Large intestine (tissue), 12 donors: ENCODE measurements at places on chromosomes 5 and 9.

DNA sequence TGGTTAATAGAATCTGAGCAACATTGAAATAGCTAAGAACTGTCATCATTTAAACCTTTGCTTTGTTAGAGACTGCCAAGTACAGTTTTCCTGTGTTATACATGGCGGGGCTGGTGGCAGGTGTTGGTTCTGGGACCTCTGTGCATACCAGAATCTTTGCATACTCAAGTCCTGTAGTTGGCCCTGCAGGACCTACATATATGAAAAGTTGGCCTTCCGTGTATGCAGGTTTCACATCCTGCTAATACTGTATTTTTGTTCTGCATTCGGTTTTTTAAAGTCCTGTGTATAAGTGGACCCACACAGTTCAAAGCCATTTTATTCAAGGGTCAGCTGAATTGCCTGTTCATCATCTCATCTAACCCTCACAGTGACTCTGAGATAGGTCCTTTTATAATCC, 36.4 kb downstream of the LARP1 start:
- no peak for DNase-seq

DNA sequence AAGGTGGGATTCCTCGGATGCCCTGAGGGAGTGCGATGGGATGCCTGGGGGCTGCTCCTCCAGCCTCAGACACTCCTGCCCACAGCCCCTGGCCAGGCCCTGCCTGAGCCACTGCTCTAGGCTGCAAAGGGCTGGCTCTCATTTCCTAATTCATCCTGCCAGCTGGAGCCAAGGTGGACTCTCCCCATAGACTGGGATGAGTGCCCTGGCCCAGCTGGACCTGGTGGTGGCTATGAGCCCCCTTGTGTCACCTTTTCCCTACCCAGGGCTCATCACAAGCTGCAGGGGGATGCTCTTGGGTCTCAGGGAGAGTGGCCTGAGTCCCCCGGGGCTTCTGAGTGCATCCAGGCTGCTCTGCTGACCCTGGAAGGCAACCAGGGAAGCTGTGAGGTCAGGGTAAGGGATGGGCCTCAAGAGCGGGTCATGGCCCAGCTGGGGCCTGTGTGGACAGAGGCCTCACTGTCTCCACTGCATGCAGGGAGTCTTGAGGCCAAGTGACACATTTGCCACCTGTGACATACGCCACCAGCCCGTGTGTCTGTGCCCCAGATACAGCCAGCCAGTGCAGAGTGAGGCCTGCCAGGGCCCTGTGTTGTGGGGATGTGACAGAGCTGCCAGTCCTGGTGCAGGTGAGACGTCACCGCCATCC, 102.7 kb upstream of the IER5L start:
- DNase-seq: no peak

DNA sequence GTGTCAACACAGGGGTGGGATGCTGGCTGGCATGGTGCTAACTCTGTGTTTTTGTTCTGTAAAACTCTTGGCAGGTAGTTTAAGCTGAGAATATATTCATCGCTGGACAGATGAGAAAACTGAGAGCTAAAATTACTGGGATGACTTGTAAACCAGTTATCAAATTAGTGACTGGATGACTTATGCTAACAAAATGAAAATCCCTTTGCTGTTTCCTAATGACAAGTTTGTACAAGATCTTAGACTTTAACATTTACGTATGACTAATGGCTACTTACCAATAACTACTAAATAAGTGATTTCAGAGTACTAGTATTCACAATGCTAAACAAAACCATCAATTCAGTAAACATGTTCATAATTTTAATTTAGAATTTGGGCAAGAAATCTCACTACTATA, 854.8 kb upstream of the ARRDC3 start:
- no peak for DNase-seq

DNA sequence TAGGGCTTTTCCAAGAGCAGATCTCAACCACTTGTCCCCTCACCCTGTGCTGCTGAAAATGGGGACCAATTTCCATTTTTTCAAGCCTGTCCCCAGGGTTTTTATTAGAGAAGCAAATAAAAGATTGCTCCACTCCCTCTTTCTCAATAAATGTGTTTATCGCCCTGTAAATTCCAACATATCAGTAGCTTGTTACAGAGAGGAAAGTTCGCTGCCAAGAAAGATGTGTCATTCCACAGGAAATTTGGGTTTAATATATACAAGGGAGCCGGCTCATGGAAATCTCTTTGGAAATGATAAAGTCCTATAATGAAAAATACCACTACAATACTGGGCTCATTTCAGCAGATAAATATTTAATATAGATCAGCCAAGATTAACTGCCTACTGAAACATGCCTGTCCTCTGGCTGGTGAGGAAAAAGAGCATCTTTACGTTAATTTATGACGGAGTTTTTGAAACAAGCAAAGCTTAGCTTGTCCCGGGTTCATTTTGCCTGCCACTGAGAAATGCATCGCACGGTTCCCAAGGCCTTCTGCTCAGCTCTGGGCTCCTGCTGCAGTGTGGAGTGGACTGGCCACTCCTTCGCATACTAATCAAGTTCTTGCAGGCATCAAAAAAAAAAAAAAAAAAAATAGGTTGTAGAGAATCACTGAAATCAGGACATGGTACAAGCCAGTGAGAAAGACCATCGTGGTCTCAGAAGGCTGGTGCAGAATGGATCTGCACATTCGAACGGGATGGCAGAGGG, 84.5 kb downstream of the BRINP1 start:
- no peak for DNase-seq

DNA sequence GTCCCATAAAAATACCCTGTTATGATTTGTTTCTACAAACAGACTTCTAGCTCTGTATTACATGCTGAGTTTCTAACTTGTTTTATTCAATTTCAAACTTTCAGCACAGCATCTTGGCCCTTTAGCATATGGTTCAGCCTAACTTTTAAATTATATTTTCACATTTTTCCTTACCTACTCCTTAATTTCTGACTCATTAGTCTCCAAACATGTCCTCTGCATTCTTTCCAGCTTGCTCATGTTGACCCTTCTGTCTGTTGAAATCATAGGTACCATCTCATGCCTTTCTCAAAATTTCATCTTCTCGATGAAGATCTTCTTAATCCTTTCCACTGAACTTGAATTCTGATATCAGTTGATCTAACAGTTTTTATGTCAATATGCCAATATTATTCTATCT, 200.9 kb upstream of the RIOK2 start:
- DNase-seq: no peak

- peak; percentile 53 for DNase-seq
Observed at GRCh38 chr5:140372971-140373487, 13.0 kb downstream of the SLC4A9 start.

GRCh38 chr5:113427871-113428574, 6.8 kb downstream of the TSSK1B start:
- no peak for DNase-seq

GRCh38 chr5:673161-673830, 19.9 kb downstream of the TPPP start:
- no peak for DNase-seq

GRCh38 chr5:116388564-116389258, 185.9 kb downstream of the SEMA6A start:
- no peak for DNase-seq

GRCh38 chr9:79985772-79986171, 414.0 kb downstream of the TLE4 start:
- no peak for DNase-seq

DNA sequence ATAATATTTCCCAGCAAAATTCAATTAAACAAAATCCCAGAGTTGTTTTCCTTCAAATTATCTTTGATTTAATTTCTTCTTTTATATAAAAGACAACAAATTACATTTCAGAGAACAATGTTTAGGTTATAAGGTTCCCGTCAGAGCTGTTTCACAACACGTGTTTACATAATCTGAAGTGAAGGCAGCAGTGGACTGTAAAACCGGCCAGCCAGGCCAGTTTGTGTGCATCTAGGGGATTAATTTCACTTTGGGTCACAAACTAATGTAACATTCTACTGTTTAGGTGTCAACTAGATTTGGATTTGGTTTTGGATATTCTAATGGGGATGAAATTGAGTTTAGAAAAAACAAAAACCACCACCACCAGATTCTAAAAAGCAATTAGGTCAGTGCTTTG, 86.5 kb upstream of the PLPP1 start:
- DNase-seq: no peak

- peak; percentile 24 for DNase-seq
Observed at GRCh38 chr5:57316798-57317327, 143.0 kb downstream of the GPBP1 start.

DNA sequence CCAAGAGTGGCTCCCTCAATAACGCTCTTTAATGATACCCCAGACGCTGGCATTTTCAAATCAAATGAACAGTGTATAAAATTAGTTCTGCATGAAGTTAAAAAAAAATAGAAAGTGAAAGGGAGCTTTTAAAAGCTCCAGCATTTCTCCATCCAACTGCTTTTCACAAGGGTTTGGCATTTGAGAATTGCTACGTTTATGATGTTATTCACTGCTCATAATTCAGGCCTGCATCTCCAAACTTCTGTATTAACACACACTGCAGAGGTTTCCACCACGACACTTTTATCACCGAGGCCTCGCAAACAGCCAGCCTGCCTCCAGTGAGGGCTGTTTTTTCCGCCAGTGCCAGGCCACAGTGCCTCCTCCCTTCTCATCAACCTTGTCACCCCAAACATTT, 205.5 kb upstream of the EFNA5 start:
- DNase-seq: no peak

DNA sequence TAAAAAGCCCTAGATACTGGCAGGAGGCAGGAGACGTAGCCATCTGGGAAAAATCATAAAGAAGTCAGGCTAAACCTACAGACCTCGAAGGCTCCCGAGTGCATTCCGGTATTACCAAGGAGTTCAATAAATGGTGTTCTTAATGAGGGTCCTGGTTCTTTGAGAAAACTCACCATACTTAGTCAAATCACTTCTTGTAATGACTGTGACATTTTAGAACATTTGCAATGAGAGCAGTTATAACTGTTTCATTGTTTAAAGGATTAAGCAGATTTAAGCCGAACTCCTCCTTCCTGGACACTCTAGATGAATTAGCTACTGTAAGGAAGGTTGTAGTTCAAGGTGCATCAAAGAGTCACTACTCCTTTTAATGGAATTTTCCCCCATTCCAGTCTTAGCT, 67.8 kb downstream of the EFNA5 start:
- DNase-seq: no peak

- DNase-seq: no peak
Observed at GRCh38 chr9:29001006-29001405, 1427.7 kb upstream of the C9orf72 start.

DNA sequence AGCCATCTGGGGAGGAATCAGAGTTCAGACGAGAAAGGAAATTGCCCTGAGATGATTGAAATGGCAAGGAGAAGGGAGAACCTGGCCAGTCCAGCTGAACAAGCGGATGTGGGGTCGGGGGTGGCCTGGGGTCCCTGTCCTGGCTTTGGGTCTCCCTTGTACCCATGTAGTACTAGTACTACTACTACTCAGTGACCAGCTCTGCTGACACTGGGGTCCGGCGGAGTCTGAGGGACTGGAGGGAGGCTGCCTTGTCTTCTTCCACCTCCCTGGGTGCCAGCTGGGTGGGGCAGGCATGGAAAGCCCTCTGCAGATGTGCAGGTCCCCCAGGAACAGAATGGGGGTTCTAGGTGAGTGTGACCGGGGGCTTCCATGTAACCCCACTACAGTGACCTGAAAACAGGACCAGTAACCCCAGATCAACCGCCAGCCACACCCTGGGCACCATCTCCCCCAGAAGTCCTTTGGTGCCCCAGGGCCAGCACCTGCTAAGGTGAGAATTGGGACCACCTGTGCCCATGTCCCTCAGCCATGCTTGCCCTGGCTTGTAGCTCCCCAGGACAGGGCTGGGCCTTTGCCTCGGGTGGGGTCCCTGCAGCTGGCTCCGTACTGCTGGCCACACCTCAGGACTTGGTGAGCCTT, 89.1 kb upstream of the COL5A1 start:
- no peak for DNase-seq

GRCh38 chr9:101455656-101456240, 20.2 kb upstream of the ALDOB start:
- no peak for DNase-seq

GRCh38 chr5:35356725-35357124, 126.4 kb upstream of the PRLR start:
- DNase-seq: no peak

GRCh38 chr9:132487980-132488535, 78.0 kb downstream of the CFAP77 start:
- DNase-seq: no peak

DNA sequence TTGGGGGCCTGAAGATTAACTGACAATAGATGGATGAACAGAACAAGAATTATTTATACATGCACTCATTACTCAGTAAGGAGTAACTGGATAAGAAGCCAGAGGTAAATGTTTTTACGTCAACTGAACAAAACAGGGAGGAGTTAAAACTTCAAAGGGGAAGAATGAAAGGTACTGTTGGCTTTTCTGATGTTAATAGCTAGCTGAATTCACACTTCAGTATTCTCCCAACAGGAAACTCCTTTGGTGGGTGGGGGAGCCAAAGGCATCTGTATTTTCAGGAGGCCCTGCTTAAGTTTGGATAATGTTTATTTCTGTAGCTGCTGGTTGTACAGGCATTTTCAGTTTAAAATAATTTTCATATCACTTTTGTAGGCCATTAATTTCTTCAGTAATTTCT, 23.2 kb upstream of the RFK start:
- DNase-seq: no peak

DNA sequence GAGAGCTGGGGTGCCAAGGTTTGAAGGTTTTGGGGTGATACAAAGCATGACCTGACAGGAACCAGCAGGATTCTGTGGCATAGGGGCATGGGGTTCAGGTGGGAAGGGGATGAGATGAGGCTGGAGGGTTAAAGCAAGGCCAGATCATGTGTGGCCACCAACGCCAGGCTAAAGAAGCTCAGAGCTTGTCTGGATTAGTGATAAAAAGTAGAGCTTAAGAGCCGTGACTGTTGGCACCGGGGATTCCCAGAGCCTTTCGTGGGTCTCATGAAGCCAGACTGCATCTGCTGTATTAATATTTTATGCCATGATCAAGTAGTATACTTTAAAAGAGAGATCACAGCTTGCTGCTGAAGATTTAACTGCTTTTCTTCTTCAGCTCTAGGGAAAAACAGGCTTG, 8.5 kb upstream of the GSN start:
- no peak for DNase-seq

GRCh38 chr5:32505756-32506155, 61.2 kb upstream of the ZFR start:
- DNase-seq: no peak

GRCh38 chr5:167511276-167511675, 780.2 kb upstream of the WWC1 start:
- DNase-seq: no peak

DNA sequence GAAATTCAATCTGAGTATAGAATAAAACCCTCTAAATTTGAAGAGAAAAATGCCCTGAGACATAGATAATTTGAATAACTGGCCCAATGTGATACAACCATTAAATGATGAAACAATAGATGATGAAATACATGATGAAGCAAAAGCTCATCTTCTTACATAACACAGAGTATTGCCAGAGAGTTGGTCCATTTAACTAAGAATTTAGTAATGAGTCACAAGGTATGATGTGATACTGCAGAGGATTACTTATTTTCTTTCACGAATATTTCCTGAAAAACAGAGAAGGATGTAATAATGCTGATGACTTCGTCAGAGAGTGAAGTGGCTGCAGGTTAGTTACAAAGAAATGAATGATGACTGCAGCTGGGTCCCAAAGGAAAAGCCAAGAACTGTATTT, 379.3 kb downstream of the CDH12 start:
- DNase-seq: no peak

GRCh38 chr9:93268551-93269314, 84.8 kb downstream of the WNK2 start:
- DNase-seq: peak; percentile 68
